ENCODE measurements at places on chromosomes 6 and 20.

DNA sequence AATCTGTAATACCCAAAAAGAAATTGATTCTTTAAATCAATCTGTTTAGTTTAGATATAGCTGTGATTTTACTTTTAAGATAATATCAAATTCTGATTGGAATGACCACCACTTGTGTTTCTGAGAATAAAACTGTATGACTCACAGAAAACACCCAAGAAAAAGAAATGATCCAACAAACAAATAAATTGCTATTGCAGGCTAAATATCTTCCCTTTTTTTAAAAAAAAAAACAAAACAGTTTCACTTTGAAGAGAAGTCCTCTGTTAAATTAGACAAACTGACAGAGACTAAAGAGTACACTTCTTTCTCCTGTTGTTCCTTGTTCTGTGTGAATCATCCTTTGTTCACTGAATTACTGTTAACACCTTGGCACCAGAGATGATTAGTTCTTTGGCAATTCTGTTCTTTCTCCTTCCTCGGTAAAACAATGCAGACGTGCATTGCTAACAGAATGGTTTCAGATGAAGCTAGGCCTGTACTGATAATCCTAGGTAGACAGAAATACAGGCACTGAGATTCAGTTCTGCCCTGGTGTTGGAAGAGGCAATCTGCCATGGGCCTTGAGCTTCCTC lies 895.2 kb upstream of the CITED2 start:
- DNase-seq = no peak

- DNase-seq = no peak
Observed at GRCh38 chr20:49510562-49511122, 28.2 kb upstream of the KCNB1 start.

- DNase-seq = no peak
Observed at GRCh38 chr20:53838311-53838868, 232.0 kb downstream of the BCAS1 start.

- no peak for DNase-seq
Observed at GRCh38 chr6:143896126-143896860, 32.0 kb downstream of the ZC2HC1B start.

GRCh38 chr20:41408156-41408794 lies 41.7 kb upstream of the EMILIN3 start:
- no peak for DNase-seq

GRCh38 chr6:124436803-124437202 lies 525.4 kb upstream of the RNF217 start:
- no peak for DNase-seq

DNA sequence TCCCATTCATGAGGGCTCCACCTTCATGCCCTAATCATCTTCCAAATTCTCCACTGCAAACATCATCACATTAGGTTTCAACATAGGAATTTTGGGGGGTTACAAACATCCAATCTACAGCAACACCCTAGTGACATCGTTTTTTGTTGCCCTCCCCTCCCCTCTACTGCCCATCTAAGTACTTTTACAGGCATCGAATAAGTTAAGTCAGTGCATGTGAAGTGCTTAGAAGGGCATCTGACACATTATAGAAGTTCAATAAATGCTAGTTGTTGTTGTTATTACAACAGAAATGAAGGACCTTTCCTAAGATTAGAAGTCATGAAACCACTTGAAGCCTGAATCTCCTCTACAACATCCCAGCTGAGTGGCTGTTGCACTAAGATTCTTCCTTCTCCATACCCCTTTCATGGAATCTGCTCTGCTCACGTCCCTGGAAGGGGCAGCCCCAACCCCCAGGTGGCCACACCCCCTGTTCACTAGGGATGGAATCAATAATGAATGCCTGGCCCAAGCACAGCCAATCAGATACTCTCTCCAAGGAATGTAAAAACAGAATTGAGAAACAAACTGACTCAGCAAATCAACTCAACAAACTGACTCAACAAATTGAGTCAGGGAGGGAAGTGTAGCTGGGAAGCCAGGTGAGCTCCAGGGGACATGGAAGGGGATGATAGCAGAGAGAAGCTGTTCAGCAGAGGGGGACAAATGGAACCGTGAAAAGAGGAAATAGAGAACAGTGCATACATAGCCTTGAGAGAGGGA lies 3.9 kb upstream of the LRP11 start:
- no peak for DNase-seq

DNA sequence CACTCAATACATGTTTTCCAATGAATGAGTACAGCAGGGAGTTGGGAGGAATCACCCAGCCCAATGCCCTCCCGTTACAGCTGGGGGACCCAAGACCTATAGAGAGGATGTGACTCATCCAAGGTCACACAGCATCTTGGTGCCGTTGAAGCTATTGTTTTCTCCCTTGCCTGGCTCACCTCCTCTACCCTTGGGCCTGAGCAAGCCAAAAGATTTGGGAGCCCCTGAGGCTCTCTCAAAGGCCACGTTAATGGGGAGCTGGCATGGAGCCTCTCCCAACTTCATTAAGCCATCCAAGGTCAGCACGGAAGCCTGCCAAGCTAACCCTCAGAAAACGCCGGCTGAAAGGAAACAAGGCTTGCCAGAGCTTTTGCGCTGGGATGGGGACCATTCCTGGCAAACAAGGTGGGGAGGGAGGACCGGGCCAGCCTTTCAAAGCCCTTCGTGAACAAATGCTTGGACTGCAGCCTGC lies 30.4 kb downstream of the KCNB1 start:
- DNase-seq = no peak

DNA sequence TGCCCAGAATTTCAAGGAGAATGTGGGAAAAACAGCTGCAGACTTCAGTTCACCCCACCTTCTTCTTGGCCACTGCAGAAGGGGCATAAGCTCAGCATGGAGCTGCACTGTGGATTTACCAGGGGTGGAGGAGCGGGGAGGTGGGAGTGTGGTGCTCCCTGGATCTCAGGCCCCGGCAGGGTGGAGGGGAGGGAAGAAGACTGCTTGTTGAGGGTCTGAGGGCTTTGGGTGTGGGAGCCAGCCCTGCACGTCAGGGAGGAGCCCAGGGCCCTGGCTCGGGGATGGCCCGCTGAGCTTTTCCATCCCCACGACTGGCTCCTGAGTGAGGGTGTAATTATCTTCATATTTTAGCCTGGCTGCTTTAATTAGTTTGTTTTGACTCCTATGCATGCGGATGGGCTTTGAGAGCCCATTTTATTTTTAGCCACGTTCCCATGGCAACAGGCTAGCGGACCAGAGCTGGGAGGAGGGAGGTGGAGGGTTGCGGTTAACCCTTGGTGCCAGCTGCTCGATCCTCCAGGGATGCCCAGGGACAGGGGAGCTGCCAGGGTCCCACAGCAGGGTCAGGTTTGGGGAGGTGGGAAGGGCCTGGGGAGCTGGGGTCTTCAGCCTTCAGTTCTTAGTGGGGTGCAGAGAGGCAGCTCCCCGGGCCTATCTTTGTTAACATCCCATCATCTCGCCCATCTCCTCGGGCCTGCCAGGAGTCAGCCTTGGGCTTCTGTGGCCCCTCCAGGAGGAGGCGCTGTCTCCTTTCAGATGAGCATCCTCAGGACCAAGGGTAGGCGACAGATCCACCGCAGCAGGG lies 68.2 kb downstream of the RAB44 start:
- peak; percentile 58 for DNase-seq

- DNase-seq = no peak
Observed at GRCh38 chr20:32685541-32686529, 12.1 kb upstream of the C20orf203 start.

DNA sequence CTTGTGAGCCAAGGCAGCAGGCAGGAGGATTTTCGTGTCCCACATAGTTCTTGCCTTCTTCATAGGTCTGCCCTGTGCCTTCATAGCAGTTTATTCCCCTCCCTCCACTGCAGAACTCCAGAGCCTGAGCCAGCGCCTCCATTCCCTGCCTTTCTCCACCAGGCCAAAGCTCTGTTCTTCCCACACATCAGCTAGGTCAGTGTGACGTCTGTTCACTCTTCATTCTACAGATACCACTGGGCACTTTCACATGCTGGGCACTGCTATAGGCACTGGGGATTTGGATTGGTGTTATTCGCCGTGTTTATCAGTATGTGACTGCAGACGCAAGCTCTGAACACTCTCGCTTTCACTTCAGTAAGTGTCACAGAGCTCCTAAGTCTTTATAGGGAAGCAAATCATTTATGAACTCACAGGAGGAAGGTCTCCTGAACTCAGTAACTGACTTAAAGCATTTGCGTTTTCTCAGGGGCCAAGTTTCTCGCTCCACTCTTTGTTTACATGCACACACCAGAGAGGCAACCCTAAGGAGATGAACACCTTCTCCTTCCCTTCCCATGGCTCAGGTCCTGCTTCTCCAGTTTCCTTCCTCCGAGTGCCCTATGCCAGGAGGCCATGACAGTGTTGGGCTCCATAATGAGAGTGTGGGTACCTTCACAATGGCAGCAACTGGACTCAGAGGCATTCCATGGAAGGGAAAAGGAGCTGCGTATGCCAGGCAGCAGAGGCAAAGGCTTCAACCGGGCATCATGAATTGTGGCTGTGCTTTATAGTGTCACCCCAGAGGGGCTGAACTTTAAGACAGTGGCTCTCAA lies 6.3 kb upstream of the APMAP start:
- DNase-seq = no peak

- no peak for DNase-seq
Observed at GRCh38 chr6:43986177-43986825, 141.0 kb downstream of the MRPL14 start.

DNA sequence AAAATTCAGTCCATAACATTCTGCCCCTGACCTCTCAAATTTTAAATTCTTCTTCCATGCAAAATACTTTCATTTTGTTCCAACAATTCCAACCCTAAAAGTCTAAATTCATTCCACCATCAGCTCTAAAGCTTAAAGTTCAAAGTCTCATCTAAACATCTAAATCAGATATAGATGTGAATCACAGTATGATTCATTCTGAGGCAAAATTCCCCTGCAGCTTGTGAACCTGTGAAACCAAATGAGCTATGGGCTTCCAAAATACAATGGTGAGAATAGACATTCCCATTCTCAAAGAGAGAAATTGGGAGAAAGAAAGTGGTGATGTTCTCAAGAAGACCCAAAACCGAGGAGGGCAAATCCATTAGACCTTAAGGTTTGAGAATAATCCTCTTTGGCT lies 309.8 kb downstream of the HIVEP2 start:
- no peak for DNase-seq

DNA sequence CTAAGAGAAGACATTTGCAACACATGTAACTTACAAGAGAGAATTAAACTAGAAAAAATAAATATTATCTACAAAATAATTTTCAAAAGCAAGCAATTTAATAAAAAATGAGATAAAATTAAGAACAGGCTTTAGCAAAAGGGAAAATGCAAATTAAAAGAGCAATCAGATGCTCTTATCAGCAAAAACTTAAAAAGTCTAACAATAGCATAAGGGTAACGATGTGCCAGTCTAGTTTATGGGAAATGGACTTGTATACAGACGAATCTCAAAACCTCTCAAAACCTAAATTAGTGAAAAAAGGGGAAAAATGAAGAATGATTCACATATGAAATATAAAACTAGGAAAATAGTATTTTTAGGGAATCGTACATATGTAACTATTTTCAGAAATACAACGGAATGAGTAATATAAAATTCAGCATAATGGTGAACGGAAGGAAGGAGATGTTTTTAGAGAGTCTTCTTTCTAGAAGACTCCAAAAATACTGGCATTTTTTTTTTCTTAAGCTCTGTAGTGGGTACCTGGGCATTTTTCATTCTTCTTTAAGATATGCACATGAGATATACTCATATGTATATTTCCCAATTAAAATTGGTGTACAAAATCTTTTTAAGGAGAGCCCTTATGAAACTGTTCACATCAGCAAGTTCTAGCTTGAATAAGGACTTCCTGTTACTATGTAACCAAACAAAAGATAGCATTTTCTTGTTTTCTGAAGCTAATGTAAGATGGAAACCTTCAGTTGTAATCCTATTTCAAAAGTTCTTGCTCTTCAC lies 927 bp upstream of the MANEA start:
- DNase-seq = no peak

DNA sequence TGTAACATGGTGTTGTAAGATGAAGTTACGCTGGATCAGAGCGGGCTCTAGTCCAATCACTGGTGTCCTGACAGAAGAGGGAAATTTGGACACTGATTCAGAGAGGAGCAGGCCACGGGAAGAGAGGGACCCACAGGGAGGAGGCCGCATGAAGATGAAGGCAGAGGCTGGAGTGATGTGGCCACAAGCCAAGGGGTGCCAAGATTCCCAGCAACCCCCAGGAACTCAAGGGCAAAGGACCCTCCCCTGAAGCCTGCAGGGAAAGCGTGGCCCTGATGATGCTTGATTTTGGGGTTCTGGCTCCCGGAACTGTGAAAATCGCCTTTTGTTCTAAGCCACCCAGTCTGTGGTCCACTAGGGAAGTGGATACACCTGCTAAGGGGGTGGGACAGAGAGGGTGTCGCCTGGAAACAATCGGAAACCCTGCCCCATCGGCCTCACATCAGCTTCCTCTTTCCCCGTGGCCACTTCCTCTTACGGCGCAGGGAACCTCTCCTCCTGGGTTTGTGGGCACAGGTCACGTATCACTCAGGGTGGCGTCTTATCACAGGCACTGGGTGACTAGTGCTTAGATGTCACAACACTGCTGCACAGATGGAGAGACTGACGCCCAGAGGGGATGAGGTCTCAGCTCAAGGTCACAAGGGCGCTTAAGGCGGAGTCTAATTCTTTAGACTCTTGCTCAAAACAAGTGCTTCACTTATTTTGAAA lies 58.0 kb downstream of the SULF2 start:
- DNase-seq = peak; percentile 42

- no peak for DNase-seq
Observed at GRCh38 chr6:129114636-129115391, 231.9 kb downstream of the LAMA2 start.

DNA sequence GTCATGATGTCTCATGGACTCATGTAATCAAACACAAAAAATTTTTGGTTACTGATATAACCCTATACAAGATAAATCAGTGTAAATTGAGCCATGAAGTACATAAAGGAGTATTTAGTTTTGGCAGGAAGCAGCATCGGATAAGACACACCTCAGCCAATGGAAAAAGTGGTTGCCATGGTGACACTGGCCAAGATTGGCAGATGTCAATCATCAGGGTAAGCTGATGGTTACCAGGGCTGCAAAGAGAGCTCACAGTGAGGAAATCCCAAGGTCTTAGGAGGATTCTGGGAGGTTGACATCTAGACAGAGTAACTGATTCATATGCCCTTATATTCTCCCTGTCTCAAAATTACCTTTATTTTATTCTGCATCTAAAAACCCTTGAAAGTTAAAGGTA lies 203.8 kb upstream of the PCSK2 start:
- no peak for DNase-seq

DNA sequence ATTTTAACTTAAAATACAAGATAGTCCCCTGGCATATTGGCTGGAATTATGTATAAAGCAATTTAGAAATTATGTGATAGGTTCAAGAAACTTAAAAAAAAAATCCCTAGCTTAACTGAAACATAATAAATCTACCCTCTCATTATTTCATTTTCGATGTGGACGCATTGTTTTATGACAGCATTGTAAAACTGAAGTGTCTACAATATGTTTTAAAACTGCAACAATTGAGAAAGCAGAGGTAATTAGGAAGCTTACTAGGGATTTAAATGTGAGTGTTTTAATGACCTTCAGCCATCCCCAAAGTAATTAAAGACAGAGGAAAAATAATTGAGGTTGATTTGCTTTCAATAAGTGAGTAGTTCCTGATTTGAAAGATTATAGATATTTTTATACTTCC lies 776.0 kb downstream of the TBC1D32 start:
- no peak for DNase-seq

- no peak for DNase-seq
Observed at GRCh38 chr6:53603386-53604116, 58.6 kb upstream of the GCLC start.

GRCh38 chr6:145042559-145042958 lies 692.8 kb downstream of the EPM2A start:
- no peak for DNase-seq

- no peak for DNase-seq
Observed at GRCh38 chr20:44056010-44056698, 130.8 kb downstream of the JPH2 start.
